Stimulated activated CD8-positive, alpha-beta memory T cell treated with anti-CD3 and anti-CD28 coated beads, Interleukin-2, amount 100 ng/mL, for 48 hours (primary cell): ENCODE measurements at places on chromosomes 5 and 9.
A peak's percentile ranks its signal among the peaks of the same experiment; 100 is the strongest.

DNA sequence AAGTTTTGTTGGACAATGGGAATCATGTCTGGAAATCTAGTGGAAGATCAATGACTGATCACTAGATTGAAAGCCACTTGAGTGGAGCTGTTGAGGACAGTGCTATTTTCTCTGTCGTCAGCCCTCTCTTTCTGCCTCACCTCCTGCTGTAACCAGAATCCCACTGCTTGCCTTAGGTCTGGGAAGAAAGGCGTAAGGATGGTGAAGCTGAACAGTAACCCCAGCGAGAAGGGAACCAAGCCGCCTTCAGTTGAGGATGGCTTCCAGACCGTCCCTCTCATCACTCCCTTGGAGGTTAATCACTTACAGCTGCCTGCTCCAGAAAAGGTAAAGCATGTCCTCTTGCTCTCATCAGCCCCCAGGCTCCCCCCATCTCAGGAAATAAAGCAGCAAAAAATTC lies 1.1 kb downstream of the NSG2 start:
- DNase-seq: no peak

DNA sequence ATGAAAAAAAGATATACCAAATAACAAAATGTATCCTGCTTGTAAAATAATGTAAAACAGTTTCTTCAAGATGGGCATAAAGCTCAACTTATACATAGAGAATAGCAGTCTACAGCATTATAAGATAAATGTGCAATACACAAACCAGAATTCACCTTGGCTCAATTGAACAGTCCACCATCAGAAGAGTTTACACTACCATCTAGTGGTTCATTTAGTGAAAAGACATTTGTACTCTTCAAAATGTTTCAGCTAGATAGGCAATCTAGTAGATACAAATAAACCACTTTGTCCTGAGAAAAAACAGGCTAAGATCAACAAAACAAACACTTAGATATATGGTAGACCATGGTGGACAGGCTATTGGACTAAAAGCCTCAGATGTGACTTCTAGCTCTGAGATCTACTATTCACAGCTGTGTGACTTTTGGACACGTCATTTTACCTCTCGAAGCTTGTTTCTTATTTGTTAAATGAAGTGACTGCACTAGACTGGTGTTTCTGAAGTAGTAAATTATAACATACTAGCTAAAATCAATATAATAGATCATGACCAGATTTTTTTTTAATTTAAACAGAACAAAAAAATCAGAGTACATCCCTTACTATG lies 22.1 kb upstream of the TPD52L3 start:
- no peak for DNase-seq

GRCh38 chr5:123802298-123802951 lies 290.4 kb downstream of the CSNK1G3 start:
- no peak for DNase-seq

GRCh38 chr5:129460936-129461710 lies 1.0 kb downstream of the ADAMTS19 start:
- no peak for DNase-seq

DNA sequence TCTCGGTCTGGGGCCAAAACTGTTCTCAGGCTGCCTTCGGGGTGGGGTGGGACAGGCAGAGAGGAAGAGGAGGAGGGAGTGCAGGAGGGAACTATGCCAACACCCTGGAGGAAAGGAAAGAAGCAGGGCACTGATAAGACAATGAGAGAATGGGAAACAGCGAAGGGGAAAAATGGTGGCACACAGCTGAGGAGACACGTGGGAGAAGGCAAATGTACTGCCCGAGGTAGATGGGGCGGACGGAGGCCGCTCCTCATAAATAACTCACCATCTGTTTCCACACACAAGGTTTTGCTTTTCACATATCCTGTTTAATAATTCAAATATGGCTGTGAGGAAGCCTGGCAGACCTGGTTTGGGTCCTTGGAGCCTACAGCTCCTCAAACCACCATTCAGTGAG lies 148.2 kb upstream of the LRRTM2 start:
- no peak for DNase-seq

GRCh38 chr9:11206925-11207324 lies 594.1 kb upstream of the PTPRD start:
- DNase-seq: no peak

DNA sequence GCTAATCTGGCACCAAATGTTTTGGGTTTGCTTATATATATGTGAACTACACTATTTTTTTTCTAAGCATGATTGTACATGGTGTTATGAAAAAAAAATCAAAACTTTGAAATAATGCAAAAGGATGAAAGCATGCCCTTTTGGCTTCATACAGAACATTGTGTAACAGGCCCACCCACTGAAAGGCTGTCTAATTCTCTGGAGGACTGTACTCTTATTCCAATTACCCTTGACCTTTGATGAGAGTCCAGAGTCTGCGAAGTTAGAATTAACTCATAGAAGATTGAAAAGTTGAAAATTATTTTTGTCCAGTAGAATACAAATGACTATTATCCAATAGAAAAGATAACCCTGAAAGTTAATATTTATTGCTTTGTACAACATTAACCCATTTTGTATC lies 117.4 kb downstream of the ADAMTS12 start:
- DNase-seq: no peak

GRCh38 chr5:103808464-103809106 lies 246.0 kb upstream of the NUDT12 start:
- DNase-seq: no peak

DNA sequence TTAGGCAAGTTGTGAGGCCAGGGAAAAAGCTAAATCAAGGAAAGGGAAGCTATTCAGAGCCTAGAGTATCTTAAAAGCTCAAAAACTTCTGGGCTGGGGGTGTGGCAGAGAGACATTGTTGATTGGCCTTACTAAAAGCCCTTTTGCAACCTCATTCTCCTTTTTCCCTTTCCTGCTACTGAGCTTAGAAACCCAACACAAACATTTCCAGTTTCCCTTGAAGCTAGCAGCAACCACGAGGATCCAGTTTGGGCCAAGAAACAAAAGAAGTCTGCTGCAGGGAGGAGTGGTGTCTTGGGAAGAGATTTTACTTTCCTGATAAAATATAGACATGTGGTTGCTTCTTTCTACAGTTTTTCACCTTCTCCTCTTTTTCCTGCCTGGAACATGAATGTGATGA lies 135.5 kb upstream of the KLF9 start:
- no peak for DNase-seq

- no peak for DNase-seq
These were observed 50.5 kb upstream of the OLFM1 start for GRCh38 chr9:135036861-135037465.

DNA sequence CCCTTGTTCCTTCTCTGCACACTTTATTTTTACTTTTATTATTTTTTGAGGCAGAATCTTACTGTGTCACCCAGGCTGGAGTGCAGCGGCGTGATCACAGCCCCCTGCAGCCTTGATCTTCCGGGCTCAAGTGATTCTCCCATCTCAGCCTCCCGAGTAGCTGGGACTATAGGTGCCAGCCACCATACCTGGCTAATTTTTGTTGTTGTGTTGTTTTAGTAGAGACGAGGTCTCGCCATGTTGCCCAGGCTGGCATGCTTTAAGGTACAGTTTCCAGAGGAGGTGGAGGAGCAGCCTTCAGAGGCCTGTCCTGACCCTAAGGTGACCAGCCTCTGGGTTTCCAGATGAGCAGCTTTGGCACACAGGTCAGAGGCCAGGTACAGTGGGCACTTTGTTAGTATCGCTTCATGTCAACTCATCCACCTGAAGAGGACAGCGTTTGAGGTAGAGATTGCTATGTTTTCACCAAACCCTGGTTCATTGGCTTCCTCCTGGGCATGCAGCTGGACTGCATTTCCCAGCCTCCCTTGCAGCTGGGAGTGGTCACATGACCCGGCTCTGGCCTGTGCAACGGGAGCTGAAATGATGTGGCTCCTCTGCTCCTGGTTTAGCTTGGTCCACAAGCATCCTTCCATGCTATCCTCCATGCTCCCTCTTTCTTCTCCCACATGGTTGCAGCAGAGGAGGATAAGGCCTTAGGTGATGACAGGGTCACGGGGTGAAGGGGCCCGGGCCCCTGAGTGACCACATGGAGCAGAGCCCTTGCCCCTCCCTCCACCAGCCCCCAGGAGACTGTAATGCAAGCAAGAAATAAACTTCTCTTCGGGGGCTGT lies 139.3 kb upstream of the IER5L start:
- no peak for DNase-seq

GRCh38 chr5:139763930-139764791 lies 31.4 kb upstream of the PSD2 start:
- no peak for DNase-seq

DNA sequence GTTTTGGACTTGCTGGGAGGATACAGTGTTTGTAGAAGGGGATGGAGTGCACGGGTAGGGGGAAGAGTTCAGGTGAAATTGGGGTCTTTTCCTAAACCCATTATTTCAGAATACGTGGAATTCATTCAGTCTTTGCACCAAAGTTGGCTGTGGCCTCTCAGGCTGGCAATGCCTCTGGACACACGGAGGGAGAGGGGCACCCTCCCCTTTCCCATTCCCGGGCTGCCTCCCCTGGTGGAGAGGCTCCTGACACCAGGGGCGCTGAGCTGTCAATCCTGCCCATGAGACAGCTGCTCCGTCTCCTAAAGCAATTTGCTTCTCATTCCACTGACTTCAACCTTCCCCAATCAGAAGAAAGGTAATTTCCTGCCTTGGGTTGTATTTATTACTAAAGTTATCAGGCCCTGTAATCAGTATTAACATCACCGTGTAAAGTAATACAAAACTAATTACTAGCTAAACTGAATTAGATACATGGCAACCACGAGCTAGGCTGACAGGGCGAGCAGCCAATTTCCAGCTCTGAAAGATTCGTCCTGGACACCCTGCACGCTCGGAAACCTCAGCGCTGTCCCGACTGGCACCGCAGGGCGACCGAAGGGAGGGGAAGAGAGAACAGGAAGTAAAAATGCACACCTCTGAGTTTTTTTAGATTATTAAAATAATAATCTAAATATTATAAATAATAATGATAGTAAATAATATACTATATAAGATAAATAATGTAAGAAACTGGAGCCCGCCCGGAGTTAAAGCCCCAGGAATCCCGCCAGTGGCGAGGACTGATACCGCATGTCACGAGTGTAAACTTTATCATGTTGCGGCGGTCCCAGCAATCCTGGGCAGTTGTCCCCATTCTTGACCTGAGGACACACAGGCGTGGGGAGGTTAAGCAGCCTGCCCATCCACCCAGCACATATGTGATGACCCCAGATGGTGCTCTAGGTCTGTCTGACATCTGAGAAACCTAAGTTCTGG lies 6.9 kb upstream of the OLFM1 start:
- no peak for DNase-seq

GRCh38 chr9:132996526-132996925 lies 18.0 kb downstream of the GFI1B start:
- no peak for DNase-seq

DNA sequence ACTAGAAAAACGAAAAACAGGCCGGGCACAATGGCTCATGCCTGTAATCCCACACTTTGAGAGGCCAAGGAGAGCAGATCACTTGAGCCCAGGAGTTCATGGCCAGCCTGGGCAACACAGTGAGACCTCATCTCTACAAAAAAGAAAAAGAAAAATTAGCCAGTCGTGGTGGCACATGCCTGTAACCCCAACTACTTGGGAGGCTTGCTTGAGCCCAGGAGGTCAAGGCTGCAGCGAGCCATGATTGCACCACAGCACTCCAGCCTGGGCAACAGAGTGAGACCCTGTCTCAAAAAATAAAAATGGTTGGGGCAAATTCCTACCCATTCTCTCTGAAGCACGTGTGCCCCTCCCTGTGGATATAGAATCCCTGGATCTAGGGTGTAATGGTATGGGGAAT lies 8.4 kb upstream of the CFAP157 start:
- DNase-seq: no peak

DNA sequence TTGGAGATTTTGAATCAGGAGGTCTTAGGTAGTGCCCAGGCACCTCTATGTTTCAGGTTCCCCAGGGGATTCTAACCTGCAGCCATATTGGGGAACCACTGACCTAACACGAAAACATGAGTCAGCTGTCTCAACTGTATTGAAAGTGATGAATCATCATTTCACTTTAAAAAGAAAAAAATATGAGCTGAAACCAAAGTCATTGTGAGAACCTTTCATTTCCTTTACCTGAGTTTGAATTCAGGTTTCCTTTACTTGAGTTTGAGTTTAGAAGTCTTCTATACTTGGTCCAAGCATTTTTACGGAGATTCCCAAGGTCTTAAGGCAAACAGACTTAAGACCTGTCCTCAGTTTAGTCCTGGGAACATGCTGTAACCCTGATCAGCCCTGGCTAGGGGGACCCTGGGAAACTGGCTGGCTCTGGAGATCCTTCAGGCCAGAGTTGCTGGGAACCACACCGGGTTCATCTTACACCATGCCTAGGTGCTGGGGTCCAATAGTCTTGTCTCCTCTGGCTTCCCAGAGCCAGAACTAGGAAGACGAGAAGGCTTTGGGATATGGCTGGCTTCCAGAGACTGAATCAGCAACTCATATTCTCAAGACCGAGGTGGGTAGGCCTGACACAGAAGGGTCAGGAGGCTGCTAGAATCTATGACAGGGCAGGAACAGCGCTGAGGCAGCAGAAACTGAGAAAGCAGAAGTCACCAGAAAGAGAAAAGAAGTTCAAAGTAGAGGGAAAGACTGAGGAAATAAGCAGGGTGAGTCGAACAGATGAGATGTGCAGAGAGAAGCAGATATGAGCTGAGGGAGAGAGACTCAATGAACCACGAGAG lies 16.4 kb upstream of the PDCD1LG2 start:
- DNase-seq: no peak

DNA sequence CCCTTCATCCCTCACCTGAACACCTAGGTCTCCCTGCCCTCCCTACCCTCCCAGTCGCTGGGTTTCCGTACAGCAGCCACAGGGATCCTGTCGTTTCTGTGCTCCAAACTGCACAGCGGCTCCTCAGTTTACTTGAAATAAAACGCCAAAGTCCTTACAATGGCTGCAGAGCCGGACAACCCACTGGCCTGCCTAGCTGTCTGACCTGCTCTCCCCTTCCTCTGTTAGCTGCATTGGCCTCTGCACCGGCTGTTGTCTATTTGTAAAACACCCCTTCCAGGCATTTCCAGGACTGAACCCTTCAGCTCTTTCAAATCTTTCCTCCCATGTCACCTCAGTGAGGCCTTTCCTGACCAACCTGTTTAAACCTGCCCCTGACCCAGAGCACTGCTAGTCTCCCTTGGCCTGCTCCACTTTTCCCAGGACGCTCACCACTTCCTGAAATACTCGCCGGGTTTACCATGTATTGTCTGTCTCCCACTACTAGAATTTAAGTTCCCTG lies 9.1 kb upstream of the MGAT1 start:
- DNase-seq: no peak

GRCh38 chr9:134391319-134392231 lies 65.3 kb downstream of the RXRA start:
- peak; percentile 75 for DNase-seq
